Activated CD8-positive, alpha-beta T cell treated with anti-CD3 and anti-CD28 coated beads for 36 hours (primary cell): ENCODE measurements at places on chromosomes 3 and 15.

- no peak for DNase-seq
These were observed 118.4 kb upstream of the TP63 start for GRCh38 chr3:189512821-189513220.

- no peak for DNase-seq
These were observed 92.8 kb upstream of the DCBLD2 start for GRCh38 chr3:98994128-98994762.

GRCh38 chr15:75832114-75832513, 11.1 kb upstream of the UBE2Q2 start:
- no peak for DNase-seq

DNA sequence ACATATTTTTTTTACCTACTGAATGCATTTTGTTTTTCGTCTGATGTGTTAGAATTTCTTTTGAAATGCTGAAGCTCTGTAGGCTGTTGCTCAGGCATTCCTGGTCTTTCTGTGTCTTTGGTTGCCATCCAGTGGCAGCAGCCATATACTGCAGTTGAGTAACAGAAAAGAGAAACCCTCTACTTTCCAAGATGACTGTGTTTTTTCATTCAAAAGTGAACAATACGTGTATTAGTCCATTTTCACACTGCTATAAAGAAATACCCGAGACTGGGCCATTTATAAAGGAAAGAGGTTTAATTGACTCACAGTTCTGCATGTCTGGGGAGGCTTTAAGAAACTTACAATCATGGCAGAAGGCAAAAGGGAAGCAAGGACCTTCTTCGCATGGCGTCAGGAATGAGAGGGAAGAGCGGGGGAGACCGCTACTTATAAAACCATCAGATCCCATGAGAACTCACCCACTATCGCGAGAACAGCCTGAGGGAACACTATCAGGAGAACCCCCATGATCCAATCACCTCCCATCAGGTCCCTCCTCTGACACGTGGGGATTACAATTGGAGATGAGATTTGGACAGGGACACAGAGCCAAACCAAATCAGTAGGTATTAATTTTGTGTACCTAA, 4.7 kb upstream of the GOLGA8B start:
- peak; percentile 77 for DNase-seq

DNA sequence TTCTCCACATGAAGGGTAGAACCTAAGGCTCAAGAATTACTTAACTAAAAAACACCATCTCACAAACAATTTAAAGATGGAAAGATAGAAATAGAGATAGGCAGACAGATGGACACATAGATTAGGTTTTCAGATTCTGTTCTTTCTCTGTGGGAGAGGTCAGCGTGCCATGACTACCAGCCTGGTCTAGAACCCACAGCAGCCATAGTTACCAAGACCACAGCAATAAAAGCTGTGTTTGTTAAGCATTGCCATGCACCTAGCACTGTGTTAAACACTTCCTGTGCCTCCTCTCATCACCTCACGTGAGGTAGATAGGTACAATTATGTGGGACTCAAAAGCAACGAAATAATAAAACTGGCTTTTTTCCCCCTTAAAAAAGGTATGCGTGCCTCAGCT, 83.1 kb upstream of the TSEN2 start:
- DNase-seq: no peak

GRCh38 chr3:129974833-129975704, 549 bp downstream of the TRH start:
- DNase-seq: peak; percentile 21

DNA sequence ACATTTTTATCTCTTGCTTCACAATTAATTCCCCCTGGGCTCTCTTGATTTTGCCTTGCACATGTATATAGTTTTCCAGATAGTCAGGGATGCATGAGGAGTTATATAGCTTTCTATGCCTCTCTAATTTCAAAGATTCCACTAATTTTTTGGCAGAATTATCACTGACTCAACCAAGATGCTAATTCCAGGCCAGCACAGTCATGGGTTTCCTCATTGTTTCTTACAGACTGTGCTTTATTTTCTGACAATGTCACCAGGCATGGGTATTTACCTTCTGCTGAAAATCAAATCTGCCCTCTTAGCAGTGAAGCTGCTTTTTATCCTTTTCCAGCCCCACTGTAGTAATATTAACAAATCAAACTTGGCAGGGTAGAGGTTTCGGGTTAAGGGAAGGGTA, 1520.6 kb upstream of the CADM2 start:
- no peak for DNase-seq

DNA sequence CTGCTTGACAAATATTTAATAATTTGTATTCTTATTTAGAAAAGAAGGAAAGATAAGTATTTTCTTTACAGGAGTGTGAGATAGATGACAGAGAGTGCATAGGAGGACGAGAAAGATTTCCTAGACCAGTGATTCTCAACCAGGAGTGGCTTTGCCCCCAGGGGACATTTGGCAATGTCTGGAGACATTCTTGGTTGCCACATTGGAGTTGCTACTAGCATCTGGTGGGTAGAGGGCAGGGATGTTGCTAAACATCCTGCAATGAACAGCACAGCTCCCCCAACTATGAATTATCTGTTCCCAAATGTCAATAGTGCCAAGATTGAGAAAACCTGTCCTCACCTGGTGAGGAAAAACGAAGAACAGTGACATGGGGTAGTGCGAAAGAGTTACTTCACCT, 30.8 kb upstream of the MINAR1 start:
- DNase-seq: no peak

DNA sequence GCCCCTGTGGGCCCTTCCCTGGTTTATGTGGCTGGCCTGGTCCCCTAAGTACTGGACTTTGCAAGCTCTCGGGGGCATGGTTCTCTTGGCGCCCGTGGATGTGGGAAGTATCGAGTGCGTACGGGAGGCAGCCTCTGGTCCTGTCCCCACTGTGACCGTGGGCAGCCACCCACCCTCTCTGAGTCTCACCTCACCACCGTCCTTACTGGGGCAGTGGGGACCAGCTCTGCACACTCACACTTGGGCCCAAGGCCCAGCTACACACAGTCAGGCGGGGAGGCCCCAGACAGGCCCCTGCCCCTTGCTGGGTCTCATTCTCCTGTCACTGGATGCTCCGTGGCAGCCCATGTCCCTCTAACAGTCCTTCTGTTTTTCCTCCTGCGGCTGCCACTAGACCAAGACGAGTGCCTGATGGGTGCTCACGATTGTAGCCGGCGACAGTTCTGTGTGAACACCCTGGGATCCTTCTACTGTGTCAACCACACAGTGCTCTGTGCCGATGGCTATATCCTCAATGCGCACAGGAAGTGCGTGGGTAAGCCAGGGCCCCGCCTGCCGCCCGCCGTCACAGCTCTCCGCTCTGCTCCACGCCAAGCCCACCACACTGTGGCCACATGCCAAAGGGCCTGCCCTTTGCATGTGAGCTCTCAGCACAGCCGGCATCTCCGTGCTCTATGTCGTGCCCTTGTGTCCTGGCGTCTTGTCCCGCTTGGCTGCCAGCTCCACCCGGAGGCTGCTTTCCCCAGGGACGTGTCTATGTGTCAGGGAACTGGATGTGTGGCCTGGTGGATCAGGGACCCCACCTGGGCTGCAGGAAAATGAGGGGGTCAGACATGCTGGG, 72.7 kb downstream of the FBLN2 start:
- DNase-seq: peak; percentile 68

GRCh38 chr3:46586738-46587246, 20.7 kb upstream of the LRRC2 start:
- DNase-seq: no peak

GRCh38 chr15:36617529-36618196, 38.2 kb downstream of the CDIN1 start:
- DNase-seq: no peak

- no peak for DNase-seq
These were observed 389.2 kb upstream of the GRM7 start for GRCh38 chr3:6471744-6472143.

- DNase-seq: peak; percentile 74
These were observed 34.6 kb downstream of the BTD start for GRCh38 chr3:15636028-15636709.

DNA sequence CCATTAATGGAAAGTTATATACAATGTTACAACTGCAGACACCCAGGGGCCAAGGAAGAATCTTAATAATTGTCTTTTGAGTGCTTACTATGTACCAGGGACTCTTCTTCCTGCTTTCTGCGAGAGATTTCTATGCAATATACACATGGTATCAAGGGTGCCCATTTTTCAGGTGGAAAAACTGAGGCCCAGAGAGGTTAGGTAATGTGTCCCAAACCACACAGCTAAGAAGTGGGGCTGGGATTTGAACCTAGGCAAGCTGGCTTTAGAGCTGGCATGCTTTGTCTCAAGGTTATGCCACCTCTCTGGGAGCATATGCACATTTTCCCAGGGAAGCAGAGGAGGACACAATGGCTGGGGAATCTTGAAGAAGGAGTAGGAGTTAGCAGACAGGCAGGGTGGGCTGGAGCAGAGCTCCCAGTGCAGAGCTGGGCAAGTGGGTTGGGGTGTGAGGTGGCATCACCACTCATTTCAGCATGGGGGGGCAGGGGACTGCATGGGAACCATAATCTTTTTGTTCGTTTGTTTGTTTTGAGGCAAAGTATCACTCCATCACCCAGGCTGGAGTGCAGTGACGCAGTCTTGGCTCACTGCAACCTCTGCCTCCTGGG, 339.8 kb upstream of the LRRFIP2 start:
- DNase-seq: no peak

DNA sequence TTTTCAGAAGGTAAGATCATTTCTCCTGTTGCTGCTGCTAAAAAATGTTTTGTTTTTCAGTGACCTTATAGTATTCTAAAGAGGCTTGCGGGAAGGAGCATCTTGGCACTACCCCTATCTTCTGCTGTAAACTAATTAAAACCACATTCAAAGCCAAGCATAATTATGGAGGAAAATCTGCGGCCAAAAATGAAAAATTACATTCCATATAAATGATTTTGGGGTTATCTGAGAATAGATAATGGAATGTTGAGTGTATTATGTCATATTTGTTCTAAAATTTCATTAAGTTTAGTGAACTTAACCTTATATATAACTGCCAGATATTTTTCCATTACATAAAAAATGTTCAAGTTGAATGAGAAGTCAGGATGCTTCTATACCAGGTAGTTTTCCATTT, 170.4 kb upstream of the TMC3 start:
- no peak for DNase-seq

DNA sequence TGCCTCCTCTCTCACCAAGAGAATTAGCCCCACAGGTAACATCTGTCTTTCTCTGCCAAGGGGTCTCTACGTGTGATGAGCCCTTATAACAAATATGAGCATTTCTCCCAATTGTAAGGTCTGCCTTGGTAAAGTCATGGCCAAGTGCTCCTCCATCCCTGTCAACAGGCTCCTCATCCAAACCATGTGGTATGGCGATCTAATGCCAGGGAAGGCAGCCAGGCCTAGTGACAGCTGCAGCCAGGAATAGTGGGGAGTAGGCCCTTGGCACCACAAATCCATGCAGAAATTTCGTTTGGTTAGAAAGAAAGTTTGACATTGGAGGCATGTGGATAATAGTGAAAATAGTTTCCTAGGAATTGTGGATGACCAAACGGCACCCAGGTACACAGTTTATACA, 4.7 kb upstream of the LRTM1 start:
- DNase-seq: no peak

- no peak for DNase-seq
These were observed 201.3 kb upstream of the MRPL3 start for GRCh38 chr3:131704098-131704497.

GRCh38 chr15:91407269-91407889, 307.3 kb downstream of the SV2B start:
- DNase-seq: peak; percentile 5

DNA sequence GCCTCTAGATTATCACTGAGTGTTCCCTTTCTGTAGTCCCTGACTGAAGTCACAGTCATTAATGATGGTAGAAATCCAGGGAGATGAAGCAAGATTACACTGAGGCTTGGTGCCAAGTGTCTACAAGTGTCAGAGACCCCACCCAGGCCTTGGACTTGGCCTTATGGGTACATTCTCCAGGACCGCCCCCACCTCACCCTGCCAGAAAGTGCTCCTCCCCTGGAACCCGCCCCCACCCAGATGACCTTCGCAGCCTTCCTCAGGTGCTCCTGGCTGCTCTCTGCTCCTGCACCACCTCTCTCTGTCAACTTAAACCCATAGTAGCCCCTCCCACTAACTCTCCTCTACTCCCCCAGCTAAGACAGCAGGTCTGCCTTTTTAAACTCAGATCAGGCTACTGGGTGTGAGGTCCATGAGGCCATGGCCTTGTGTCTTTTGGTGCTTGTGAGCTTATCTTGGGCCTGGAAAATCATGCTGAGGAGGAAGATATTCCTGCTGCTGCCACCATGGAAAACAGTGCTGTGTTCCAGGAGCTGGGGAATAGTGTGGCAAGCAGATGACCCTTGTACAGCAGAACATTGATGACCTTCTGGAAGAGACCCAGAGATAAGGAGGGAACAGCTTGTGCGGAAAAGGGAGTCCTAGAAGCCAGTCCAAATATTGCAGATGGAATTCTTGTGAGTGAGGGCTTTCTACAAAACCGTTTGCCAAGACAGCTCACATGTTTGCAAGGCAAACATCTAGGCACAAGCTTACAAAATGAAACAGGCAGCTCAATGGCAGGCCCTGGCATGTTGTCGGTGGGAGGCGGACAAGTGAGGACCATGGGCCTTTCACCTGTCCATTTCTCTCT, 40.3 kb upstream of the NDUFB4 start:
- no peak for DNase-seq

- DNase-seq: peak; percentile 14
These were observed 46.6 kb downstream of the HHLA2 start for GRCh38 chr3:108342837-108343486.

DNA sequence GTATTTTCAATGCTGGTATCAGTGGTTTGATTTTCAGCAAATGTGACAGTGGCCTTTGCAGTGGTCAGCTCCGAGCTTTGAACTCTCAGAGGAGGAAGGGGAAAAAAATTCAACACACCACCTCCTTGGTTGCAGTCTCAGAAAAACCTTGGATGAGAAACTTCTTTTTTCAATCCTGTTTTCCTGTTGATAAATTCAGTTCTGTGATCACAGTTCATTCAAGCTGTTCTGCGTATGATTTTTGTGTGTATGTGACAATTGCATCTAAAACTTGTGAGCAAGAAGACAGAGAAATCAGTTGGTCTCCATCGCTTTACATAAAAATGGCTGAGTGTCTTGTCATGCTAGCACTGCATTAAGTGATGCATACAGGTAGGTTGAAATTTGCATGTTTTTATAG, 19.2 kb downstream of the ZBTB38 start:
- no peak for DNase-seq

- DNase-seq: no peak
These were observed 49.1 kb upstream of the SEC22A start for GRCh38 chr3:123152687-123153086.

DNA sequence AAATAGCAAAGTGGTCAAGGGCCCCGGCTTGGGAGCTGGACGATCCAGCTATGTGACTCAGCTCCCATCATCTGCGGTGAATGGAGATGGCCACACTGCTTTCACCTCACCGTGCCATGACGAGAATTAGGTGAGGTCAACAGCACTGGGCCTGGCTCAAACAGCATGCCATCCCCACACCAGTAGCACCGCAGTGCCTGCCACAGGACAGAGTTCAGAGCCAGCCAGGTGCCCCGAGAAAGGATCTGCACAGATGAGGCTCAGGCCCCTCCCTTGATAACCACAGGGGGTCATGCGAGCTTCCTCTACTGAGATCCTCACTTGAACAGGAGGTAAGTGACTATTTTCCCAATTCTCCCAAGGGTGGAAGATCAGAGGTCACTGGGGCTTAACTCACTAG, 29.4 kb downstream of the ZXDC start:
- no peak for DNase-seq

GRCh38 chr15:77097921-77098320, 27.0 kb upstream of the TSPAN3 start:
- DNase-seq: no peak

GRCh38 chr3:107524326-107524840, 1.6 kb downstream of the BBX start:
- DNase-seq: peak; percentile 19

- DNase-seq: peak; percentile 67
These were observed 5.6 kb downstream of the SERPINI1 start for GRCh38 chr3:167740961-167741587.

- DNase-seq: no peak
These were observed 170.8 kb downstream of the PEX5L start for GRCh38 chr3:179865861-179866505.
